Stimulated activated naive B cell treated with anti-CD40 and anti-IgM and Interleukin-4, amounts not matched to agents 10 μg/mL and 1 μg/mL and 100 μg/mL, for 72 hours (primary cell): ENCODE measurements at places on chromosomes 16 and 17.

GRCh38 chr17:75073618-75074047, 14.1 kb upstream of the SLC16A5 start:
- no peak for DNase-seq

DNA sequence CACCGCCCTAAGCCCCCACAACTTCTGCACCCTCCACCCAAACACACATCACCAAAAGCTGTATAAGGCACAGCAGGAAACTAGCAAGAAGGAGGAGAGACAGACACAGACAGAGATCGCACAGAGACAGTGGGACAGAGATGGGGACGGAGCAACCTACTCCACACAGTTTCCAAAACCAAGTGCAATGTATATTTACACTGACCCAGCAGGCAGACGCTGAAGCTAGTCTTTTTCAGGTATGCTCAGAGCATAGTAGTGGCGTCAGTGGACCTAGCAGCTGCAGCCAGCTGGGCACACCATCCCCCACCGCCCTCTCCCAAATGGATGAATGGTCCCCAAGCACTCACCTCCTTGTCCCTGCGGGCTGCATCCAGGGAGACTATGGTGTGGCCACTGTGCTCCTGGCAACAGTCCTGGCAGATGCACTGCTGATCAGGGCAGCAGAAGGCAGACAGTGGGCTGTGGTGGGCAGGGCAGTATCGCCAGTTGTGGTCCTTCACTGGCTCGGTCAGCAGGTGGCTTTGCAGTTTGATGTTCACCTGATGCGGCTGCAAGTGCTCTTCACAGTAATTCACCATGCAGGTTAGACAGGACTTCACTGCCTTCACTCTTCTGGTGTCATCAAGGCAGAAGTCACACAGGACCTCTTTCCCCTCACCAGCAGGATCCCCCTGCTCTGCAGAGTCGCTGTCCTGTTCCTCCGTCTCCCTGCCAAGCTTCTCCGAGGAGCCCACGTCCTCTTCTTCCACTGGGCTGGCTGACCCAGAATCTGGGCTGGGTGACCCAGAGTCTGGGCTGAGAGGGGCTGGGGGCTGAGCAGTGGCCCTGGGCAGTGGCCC, 31.5 kb upstream of the FBXW10B start:
- DNase-seq, result no peak

GRCh38 chr17:73643001-73643851, 1.0 kb downstream of the SDK2 start:
- DNase-seq, result no peak

GRCh38 chr16:85606904-85607303, 6.2 kb upstream of the GSE1 start:
- no peak for DNase-seq

DNA sequence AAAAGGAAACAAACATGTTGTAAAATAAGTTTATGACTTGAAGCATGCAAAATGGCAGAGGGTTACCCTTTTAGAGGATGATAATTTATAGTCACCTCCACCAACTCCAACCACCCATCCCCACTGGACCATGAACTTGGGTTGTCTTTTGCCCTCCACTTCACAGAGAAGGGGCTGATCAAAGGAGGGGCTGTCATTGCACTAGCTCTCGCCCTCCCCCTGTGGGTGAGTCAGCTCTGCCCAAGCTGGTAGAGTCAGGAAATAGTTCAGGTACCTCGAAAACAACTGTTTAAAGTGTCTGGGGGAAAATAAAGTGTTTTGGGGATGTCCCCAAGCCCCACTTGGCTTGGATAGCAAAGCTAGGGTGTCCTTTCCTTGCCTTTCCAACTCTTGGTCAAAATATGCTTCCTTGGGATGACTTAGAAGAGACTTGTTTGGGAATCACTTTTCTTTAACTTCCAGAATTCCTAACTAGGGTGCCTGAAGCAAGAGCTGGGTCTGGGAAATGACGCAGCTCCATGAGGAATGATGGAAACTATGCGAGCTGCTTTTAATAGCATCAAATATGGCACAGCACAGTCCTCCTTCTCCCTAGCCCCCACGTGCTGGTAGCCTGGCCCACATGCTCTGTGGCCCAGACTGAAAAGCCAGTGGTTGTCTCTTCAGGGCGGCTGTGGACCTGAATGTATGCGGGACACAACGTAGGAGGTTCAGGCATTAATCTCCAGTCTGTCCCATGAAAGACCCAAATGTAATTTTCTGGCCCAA, 40.7 kb downstream of the TBX4 start:
- no peak for DNase-seq
